NCI-H69 (cell line): ENCODE measurements at places on chromosomes 1 and 21.

DNA sequence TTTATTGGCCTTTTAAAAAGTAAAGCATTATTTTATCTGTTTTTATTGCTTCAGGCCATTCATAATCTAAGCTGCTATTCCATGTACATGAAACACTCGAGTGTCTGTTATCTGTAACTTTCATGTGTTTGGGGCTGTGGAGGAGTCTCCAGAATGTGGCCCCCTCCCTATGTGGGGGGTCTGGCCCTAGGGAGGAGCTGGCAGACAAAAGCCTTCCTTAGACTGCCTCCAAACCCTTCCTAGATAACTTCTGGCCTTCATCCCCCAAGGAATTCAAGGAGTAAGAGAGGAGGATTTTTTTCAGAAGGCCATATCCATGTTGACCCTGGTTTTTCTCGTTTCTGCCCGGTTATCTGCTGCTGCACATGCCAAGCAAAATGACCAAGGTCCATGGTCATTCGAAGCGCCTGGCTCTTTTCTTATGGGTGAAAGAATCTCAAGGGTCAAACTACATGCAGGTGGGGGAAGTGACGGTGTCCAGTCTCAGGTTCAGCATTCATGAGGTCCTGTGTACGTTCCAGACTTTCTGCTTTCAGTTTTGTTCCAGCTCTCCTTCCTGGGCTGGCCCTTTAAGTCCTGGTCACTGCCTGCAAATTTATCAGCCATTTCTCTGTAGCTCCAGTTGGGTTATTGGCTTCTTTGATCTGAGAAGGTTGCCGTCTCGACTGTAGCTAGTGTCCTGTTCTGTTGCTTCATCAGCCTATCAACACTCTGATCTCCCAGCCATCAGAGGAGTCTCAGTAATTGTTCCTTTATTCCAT is 8.3 kb downstream of the TENT5C start:
- no peak for DNase-seq

- DNase-seq: peak; percentile 67
Measured at GRCh38 chr1:198598796-198599321, 40.0 kb upstream of the PTPRC start.

DNA sequence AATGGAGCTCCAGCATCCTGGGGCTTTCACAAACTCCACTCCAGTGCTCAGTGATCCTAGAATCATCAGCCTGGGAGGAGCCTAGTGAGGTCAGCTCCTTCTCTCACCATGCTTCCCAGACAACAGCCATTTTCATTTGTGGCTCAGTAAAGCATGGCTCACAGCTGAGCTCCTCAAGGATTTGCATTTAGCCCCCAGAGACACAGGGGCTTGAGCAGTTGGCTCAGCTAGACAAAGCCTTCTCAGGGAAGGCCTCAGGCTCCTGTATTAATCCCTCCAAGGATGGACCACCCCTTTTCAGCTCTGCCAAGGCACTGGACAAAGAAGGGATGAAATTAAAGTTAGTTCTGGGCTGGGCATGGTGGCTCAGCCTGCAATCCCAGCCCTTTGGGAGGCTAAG is 39.5 kb downstream of the ERI3 start:
- no peak for DNase-seq

GRCh38 chr1:231062500-231063270 is 22.6 kb upstream of the FAM89A start:
- DNase-seq: no peak

- peak; percentile 22 for DNase-seq
Measured at GRCh38 chr1:226479474-226479873, 69.1 kb upstream of the STUM start.

GRCh38 chr1:154614247-154614646 is 6.3 kb upstream of the ADAR start:
- DNase-seq: no peak

- no peak for DNase-seq
Measured at GRCh38 chr1:225253784-225254183, 174.1 kb downstream of the LBR start.

DNA sequence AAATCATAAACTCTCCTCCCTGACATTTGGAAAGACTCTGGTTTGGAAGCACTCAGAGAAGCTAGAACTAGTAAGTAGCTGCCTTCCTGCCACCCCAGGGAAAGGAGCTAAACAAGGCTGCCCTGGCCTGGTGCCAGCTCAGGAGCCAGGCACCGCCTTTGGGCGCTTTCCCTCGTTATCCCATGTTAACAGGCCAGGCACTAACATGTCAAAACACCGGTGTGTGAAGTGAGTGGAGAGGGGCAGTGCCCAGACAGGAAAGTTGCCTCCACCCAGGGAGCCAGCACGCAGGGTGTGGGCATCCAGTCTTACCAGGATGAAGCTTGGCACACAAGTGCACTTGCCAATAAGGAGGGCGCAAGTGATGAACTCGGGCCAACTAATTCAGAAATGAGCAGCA is 346.8 kb downstream of the RRAGC start:
- DNase-seq: peak; percentile 45

DNA sequence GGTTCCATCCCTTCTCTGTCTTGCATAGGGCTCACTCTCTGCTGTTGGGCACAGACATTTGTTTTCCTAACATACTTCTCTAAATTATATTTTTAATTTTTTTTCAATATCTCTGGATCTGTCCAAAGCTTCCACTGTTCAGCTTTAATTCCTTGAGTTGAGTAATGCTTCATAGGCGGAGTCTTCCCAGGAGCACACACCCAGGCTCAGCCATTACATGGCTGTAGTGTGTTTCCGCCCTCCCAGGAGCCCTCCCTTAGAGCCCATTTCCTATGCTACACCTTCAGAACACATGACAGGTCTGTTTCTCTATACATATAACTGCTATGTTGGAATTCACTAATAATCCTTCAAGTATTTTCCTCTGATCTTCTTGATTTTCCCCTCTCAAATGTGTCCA is 297.4 kb downstream of the PBX1 start:
- no peak for DNase-seq

GRCh38 chr1:6287431-6287886 is 26.6 kb upstream of the GPR153 start:
- DNase-seq: no peak

DNA sequence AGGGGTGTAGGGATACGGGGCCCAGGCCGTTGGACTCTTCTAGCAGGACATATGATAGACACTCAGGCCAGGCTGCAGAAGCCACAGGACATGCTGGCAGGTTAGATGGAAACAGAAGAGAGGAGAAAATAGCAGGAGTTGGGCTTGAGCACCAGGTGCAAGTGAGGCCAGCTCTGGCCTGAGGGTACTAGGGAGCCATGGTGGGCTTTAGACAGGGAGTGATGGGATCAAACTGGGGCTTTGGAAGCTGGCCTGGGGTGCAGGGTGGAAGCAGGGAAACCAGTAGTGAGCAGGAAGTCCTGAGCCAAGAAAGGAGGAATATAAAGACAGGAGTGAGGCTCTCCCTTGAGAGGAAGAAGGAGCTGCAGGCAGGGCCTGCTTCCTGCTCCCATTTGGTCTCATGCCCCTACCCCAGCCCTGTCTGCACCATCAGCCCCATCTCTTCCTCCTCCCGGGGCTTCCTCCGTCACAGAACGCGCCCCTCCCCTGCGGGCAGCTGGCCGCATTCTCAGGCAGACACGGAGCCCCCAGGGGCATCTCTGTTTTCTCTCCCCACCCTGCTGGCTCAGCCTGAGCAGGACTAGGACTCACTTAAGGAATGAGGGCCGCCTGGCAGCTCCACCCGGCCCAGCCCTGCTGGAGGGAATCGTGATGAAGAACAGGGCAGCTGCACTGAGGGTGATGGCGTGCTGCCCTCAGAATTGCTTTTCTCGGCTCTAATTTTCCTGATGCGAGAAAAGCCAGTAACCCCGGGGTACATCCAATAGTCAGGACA is 165.5 kb upstream of the TMEM51 start:
- no peak for DNase-seq

GRCh38 chr1:34785231-34785874 is 4.3 kb downstream of the GJB3 start:
- DNase-seq: no peak

DNA sequence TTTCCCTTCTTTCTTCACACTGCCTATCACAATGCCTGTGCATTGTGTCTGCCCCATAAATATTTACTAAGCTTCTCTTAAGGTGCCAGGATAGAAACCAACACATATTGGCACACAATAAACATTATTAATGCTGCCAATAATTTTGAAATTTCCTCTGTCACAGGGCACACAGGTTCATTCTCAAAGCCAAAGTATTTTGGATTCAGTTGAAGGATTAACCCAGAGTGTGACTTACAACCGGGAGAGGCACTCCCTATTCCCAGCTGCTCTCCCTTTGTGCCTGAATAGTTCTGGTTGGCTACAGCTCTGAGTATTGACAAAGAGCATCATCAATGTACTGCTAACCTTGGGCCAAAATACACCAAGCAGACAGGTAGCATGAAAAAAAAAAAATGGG is 46.6 kb upstream of the ATP1A1 start:
- no peak for DNase-seq

GRCh38 chr1:226722901-226723656 is 16.0 kb downstream of the ITPKB start:
- peak; percentile 86 for DNase-seq

DNA sequence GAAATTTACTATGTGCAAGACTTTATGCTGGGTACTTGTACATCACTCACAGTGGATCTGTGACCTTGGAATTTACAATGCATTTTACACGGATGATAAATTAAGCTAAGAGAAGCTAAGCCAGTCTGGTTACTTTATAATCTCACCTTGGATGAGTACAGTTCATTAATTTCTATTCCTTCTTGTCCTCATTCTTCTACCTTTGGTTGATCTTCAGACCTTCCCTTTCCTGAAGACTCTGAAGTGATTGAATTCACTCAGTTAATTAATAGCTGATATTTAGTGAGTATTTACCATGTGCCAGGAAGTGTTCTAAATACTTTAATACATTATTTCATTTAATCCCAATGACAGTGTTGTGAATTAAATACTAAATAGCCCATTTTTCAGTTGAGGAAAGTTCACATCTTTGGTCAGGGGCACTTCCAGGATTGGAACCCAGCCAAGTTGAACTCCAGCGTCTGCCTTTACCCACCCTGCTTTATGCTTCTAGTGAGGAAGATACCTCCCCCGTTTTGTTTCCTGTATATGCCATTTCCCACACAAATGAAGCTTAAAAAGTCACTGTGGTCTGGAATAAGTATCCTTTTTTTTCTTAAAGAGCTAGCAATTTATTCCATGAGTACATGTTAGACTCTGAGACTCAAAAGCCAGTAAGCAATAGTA is 146.6 kb downstream of the TLR5 start:
- peak; percentile 26 for DNase-seq
